Activated CD4-positive, alpha-beta memory T cell treated with anti-CD3 and anti-CD28 coated beads for 36 hours (primary cell): ENCODE measurements at places on chromosomes 1 and 21.
A peak's percentile ranks its signal among the peaks of the same experiment; 100 is the strongest.

- no peak for DNase-seq
Measured at GRCh38 chr1:212430416-212430815, 2.3 kb upstream of the NENF start.

- DNase-seq: no peak
Measured at GRCh38 chr1:184052194-184052559, 647 bp downstream of the TSEN15 start.

DNA sequence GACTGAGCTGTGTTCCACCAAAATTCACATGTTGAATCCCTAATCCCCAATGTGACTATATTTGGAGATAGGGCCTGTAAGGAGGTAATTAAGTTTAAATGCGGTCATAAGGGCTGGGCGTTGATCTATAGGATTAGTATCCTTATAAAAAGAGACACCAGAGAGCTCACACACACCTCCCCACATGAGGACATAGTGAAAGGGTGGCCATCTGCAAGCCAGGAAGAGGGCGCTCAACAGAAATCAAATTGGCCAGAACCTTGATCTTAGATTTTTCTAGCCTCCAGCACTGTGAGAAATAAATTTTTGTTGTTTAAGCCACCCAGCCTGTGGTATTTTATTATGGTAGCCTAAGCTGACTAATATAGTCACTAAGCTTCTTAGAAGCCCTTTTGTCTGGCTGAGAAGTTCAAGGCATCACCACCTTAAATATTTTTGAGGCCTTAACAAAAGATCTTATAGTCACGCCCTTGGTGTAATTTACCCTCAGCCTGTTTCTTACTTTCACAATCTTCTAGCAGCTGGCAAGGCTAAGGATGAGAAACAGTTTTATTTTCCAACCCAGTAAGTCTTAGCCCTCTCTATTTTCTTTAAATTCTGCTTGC, 28.8 kb downstream of the GORAB start:
- no peak for DNase-seq

GRCh38 chr21:37153935-37154350, 80.9 kb downstream of the TTC3 start:
- no peak for DNase-seq

- no peak for DNase-seq
Measured at GRCh38 chr21:45713613-45714012, 70.1 kb downstream of the PCBP3 start.

GRCh38 chr1:84282780-84283333, 18.7 kb upstream of the SAMD13 start:
- DNase-seq: no peak

GRCh38 chr1:22826604-22827580, 116.3 kb downstream of the EPHB2 start:
- DNase-seq: no peak

DNA sequence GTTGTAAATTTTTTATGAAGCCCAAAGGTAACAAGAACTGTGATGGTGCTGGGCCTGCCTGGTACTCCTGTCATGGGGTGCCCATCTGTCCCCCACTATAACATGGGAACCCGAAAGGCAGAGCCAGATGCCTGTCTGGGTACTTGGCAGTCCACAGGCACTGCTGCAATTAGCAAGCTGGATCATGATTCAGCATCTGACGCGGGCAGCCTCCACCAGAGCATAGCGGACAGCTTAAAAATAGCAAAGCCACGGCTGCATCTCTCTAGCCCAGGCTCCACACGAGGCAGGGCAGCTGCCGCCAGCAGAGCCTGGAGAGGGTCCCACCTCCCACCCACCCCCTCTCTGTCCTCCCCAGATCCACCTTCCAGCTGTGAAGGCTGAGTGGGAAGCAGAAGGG, 22.9 kb downstream of the SUSD4 start:
- no peak for DNase-seq

GRCh38 chr1:223500560-223501425, 107.6 kb downstream of the CCDC185 start:
- DNase-seq: peak; percentile 66

GRCh38 chr1:23801338-23801748, 789 bp upstream of the GALE start:
- no peak for DNase-seq

GRCh38 chr1:41918450-41919043, at the start of gene HIVEP3:
Gene HIVEP3 (minus strand): TSS chr1:41918922.
- DNase-seq: no peak

- DNase-seq: no peak
Measured at GRCh38 chr1:75764057-75764655, 21.9 kb upstream of the RABGGTB start.

DNA sequence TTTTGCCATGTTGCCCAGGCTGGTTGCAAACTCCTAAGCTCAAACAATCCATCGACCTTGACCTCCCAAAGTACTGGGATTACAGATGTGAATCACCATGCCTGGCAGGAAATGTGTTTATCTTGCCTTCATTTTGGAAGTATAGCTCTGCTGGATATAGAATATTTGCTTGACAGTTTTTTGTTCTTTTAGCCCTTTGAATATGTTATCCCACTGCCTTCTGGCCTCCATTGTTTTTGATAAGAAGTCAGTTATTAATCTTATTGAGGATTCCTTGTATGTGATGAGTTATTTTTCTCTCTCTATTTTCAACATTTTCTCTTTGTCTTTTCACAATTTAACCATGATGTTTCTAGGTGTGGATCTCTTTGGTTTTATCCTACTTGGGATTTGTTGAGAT, 112.9 kb upstream of the RAB3GAP2 start:
- DNase-seq: no peak
